ENCODE measurements at places on chromosomes 13 and 19. TPM values are rescaled to one million over a fixed set of nuclear protein-coding genes. Genes with fewer than 3 reads are reported as not detected.

Gene FBXW9
- total RNA-seq: 3.3 TPM

Gene NALCN
- total RNA-seq: 1.5 TPM

Gene PTH2
- not detected for total RNA-seq

Gene VPS36
- total RNA-seq: 28.2 TPM

Gene RRAS
- 34.2 TPM for total RNA-seq

Gene FBXO27
- 3.6 TPM for total RNA-seq

Gene FXYD3
- not detected for total RNA-seq

Gene GAS6
- total RNA-seq: 77.3 TPM

Gene IGFL3
- not detected for total RNA-seq

Gene CASP14
- total RNA-seq: not detected

Gene DIAPH3
- 1.8 TPM for total RNA-seq

Gene SH2D3A
- total RNA-seq: not detected

Gene HSD17B14
- total RNA-seq: 7.7 TPM

Gene ZNF71
- total RNA-seq: 7.7 TPM
